ENCODE measurements at places on chromosomes 13 and 19.
A peak's percentile ranks its signal among the peaks of the same experiment; 100 is the strongest.

GRCh38 chr19:45156751-45157150 lies 4.0 kb downstream of the NKPD1 start:
- DNase-seq, result no peak

DNA sequence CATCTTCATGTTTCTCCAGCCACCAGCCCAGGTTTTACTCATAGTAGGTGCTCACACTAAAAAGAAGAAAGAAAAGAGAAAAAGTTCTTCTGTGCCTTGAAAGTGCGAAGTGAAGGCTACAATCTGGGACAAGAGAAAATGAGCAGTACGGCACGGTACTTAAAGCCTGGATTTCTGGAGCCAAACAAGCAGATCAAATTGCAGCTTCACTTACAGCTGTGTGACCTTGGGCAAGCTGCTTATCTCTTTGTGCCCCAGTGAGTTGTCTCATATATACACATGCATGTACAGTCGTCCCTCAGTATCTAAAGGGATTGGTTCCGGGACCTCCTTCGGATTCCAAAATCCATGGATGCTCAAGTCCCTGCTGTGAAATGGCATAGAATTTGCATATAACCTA lies 41.8 kb downstream of the GSX1 start:
- no peak for DNase-seq

DNA sequence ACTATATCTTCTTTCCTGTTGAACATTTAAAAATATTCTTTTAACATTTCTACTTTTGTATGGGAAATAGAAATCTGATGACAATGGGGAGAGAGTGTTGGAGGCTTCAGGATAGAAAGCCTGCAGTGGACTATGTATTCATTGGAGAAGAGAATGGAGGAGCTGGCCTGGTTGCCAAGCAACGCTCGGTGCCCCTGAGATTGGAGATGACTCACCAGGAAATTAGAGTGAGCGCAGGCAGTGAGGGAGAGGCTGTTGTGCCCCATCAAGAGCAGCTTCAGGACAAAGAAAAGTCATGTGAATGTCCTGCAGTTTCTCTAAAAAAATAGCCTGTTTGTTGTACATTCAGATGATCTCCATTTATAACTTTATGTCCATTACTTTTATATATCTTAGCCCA lies 48.7 kb upstream of the ZNF835 start:
- no peak for DNase-seq

- no peak for DNase-seq
These were observed 23.7 kb downstream of the NOSIP start for GRCh38 chr19:49556412-49557398.

DNA sequence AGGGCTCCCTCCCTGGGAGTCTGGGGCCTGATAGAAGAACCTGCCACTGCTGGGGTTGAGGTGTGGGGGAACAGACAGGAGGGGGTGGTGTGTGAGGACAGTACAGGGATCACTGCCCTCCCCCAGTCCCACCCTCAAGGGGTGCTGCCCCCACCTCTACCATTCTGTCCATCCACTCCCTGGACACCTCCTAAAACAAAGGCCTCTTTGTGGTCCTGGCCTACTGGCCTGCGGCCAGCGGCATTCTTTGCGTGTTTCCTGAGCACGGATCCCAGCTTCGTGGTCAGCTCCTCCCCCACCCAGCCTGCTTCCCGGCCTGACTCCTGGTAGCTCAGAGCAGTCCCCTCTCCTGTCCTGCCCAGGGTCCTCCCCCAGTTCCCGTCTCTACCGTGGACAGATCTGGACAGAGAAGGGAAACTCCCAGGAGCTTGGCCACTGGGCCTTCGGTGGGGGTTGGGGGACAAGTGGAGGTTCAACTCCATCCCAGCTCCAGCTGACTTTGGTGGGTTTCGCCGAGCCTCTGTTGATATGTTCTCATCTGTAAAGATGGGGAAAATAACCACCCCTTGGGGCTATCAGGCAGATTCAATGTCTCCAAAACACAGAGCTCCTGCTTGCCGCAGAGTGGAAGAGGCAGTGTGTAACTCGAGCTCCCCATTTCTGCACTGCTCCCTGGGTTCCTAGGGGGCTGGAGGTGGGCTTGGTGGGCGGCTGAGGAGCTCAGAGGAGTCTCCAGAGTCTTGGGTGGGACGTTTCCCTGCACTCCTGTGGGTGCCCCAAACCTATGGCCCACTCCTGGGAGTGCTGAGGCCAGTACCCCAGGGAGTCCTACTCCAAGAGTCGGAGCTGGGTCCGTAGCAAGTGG lies 48.7 kb downstream of the LYL1 start:
- DNase-seq, result no peak

- DNase-seq, result no peak
These were observed 5.8 kb downstream of the PPP1R14A start for GRCh38 chr19:38250428-38250820.

GRCh38 chr13:98222081-98222554 lies 45.0 kb upstream of the RNF113B start:
- DNase-seq, result no peak

DNA sequence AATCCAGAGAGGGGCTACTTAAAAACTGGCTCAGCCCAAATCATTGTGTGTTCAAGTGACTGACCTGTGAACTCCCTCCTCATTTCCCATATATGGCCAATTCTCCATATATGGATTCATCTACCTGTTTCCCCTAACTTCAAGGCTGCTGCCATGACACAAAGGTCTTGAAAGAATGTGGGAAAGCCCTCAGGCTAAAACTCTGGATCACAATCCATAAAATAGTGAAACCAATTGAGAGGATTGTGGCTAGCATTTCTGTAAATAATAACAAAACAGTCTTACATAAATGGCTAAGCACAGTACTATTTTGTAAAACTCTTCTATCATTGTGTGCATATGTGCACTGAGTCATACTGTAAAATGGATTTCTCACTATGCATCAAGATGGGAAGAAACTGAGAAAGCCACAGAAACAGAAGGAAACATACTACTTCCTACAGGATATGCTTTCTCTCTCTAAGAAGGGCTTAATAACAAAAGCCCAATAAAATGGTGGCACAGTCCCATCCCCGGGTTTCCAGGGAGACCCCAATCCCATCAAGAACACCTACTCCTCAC lies 80.5 kb downstream of the FOXO1 start:
- DNase-seq, result no peak

DNA sequence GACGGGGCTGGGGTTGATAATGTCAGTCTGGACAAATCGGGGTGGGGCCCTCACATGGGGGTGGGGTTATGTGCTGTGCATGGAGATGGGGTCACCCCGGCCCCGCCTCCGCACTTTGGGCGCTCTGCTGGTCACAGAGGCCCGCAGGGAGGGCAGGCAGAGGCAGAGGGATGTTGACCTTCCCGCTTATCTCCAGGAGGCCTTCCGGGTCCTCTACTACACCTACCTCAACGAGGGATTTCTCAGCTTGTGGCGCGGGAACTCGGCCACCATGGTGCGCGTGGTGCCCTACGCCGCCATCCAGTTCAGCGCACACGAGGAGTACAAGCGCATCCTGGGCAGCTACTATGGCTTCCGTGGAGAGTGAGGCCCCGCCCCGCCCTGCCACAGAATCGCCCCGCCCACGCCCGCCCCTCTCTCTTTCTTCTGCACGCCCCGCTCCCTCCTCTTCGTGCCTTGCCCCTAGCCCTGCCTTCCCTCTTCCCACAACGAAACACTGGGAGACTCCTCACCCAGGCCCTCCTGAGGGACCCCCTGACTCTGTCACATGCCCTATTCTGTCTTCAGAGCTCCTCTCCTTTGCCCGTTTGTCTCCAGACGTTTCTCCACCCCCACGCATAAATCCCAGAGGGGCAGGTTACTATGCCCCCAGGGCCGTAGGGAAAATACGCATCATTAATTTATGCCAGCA lies 32.8 kb downstream of the TMEM161A start:
- no peak for DNase-seq

DNA sequence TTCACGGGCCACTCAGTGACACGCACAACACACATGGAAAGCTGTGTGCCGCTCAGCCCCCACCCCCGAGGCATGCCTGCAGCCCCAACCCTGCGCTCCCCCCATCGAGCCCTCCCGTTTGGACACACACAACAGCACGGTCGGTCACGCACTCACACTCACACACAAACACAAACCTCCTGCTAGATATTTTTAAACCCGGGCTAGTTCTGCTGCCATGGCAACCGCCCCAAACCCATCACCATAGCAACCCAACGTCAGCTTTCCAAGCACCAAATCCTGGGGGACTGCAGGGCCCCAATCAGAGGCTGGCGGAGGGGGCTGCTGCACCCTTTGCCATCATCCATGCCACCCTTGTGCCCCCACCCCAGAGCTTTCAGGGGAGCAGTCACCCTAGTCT lies 2.5 kb upstream of the NOVA2 start:
- no peak for DNase-seq

- DNase-seq, result no peak
These were observed 1.1 kb downstream of the PLIN5 start for GRCh38 chr19:4533835-4534424.

DNA sequence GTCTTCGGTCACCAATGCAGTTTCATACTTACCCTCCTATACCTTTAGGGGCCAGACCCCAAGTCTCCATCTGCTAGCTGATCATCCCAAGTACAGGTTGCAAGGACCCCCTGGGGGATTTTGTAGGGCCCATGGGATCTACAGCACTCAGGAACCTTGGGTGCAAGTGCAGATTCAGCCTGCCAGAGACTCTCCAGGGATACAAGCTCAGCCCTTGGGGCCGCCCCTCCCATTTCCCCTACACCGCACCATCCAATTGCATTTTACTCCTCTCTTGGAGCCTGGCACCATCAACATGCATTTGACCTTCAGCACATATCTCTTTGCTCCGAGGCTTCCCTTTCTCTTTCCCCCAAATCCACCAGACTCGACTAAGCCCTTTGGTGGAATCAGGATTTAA lies 154.7 kb upstream of the ZNF536 start:
- no peak for DNase-seq

- DNase-seq, result no peak
These were observed 21.8 kb downstream of the ARRDC2 start for GRCh38 chr19:18029617-18030338.

GRCh38 chr19:4633140-4633967 lies 6.0 kb upstream of the TNFAIP8L1 start:
- peak; percentile 72 for DNase-seq

GRCh38 chr19:55611983-55612645 lies 6.7 kb downstream of the ZNF865 start:
- DNase-seq, result no peak

DNA sequence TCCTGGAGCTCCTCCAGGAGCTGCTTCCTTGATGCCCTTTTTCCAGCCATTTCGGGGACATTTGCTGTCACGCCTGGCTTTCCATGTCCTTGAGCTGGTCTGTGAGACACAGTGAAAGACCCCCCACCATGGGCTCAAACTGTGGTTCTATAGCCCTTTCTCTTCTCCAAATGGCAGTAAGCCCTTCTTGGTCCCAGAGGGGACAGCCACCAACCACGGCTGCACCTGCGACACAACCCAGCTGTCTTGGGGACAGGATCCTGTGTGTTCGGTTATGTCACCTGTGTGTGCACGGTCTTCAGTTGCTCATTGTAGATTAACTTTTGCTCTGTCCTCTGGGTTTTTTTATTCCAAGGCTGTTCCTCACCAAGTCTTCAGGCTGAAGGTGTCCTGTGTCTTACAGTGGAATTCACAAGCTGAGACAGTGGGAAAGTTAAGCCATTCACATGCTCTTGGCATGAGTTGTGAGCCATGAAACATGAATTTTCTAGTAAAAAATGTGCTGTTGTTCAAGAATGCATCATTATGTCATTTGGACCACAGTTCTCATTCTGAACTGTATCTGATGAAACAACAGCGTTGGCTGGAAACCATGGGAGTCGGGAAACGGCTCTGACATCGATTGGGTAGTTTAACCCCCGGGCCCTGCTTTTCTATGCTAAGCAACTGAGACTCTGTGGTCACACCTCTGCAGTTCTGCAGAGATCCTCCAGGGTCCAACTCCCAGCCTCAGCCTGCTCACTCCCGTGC lies 129.5 kb upstream of the MCF2L start:
- no peak for DNase-seq

DNA sequence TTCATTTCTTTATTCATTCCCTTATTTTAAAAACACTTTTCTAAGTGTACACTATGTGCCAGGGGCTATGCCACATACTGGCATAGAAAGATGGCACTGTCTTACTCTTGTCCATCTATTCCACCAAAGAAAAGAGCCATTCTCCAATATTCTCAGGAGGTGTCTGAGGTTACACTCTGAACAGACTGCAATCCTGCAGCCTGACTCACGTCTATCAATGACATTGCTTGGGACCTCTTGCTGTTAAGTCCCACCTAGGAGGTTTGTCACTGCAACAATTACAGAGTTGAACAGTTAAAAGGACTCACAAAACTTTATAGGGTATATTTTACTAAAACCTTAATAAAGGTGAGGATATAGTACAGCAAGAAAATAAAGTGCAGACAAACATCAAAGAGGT lies 512.9 kb upstream of the HTR2A start:
- no peak for DNase-seq

GRCh38 chr13:85313761-85314503 lies 485.3 kb downstream of the SLITRK6 start:
- peak; percentile 9 for DNase-seq

DNA sequence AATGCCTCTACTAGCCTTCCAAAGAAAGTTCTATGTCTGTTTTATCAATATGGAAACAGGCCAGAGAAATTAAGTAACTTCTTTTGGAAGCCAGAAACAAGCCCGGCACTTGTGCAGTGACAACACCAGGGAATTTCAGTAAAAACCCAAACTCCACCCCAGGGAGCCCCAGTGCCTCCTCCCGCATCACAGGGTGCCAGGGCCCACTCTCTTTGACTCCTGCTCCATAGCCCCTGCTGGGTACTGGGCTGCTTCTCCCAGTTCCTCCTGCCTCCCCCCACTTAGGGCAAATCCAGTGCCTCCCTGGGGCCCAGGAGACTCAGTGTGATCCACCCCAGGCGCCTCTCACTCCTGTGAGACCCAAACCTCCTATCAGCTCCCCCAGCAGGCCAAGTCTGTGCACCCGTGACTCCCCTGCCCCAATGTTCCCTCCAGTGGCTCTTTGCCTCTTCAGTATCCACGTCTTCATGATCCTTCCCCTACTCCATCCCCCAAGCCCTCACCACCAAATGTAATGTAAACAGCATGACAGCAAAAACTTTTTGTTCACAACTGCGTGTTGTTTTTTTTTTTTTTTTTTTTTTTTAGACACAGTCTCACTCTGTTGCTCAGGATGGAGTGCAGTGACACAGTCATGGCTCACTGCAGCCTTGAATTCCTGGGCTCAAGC lies 2.3 kb upstream of the FFAR3 start:
- DNase-seq, result no peak

DNA sequence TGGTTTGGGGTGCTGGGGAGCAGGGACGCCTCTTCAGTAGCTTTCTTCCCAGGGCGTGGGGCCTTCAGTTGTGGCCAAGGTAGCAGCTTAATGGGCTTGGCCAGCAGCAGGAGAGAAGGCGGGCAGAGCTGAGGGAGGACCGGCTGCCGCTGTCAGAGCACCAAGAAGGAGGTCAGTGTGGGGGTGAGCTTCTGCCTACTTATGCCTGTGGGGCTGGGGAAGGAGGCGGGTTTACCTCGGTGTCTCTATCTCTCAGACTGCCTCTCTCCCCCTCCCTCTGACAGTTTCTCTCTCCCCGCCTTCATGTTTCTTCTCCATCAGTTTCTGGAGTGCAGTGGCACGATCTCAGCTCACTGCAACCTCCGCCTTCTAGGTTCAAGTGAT lies at the start of gene CAPN12:
TSS of gene CAPN12 (minus strand) at position 177 of the 384 bp plus-strand sequence. CDS start 309 bp downstream, outside the sequence.
- DNase-seq, result no peak

- DNase-seq, result peak; percentile 49
These were observed 19.8 kb downstream of the COL4A1 start for GRCh38 chr13:110286833-110287819.

GRCh38 chr13:109787135-109787954 lies 962 bp upstream of the IRS2 start:
- no peak for DNase-seq

- no peak for DNase-seq
These were observed 43.4 kb upstream of the URAD start for GRCh38 chr13:28031896-28032288.

GRCh38 chr13:113774177-113775107 lies 15.4 kb downstream of the TMEM255B start:
- no peak for DNase-seq

GRCh38 chr19:16197188-16197621 lies 506 bp upstream of the AP1M1 start:
- no peak for DNase-seq
